ENCODE measurements at places on chromosomes 1 and 21.

DNA sequence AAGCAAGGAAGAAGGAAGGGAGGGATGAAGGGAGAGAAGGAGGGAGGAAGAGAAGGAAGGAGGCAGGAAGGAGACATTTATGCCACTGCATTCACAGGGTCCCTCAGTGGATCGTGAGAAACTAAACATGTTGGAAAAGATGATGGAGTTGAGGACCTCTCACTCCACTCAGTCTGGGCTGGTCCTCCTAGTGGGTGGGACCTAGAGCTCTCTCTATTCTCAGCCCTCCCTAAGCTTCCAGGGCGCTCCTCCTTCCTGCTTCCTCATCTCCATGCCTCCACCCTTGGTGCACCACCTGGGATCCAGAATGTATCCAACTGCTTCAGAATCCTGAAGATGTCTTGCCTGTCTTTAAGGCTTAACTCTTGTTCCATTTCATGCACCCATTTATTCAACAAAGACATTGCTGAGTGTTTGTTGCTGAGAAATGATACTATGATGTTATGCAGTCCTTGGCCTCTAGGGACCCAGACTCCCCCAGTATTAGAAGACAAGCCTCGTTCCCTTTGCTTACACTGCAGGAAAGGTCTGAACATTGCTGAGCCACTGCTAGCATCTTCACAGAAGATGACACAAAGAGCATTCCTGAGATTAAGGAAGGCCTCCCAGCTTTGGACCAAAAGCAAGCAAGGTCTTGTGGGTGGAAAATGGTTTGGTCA, 88.5 kb downstream of the BEND5 start:
- peak; percentile 49 for DNase-seq

DNA sequence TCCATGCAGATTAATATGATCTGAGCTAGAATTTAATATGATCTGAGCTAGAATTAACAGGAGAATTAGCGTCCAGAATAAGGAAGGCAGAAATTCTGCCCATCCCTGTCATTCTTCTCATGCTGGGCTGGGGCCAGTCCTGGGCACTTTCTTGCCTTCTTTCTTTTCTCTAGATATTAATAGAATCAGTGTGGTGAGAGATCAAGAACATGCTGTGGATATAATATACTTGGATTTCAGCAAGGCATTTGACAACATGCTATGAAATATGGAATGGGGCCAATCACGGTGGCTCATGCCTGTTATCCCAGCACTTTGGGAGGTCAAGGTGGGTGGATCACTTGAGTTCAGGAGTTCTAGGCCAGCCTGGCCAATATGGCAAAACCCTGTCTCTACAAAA, 18.1 kb downstream of the UBIAD1 start:
- no peak for DNase-seq

- no peak for DNase-seq
Measured at GRCh38 chr1:224087286-224087794, 26.6 kb upstream of the FBXO28 start.

- peak; percentile 72 for DNase-seq
Measured at GRCh38 chr1:21324368-21325141, 34.3 kb upstream of the ECE1 start.

- DNase-seq, result no peak
Measured at GRCh38 chr1:57034713-57035112, 68.9 kb upstream of the C8B start.

DNA sequence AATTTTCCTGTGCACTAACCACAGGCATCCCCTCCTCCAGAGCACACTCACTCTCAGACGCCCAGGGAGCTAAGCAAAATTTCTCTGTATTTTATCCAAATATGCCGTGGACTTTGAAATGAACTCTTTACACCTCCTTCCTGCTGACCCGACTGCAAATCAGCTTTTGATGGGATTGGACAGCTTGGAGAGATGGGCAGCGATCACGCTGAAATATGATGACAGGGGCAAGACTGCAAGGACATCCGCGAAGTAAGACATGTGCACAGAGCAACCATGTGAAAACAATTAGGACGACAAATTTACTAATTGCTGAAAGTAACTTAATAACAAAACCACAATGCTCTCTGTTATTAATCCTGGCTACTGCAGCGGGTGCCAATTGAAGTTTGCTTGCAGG, 64.6 kb upstream of the CLDN14 start:
- no peak for DNase-seq

- DNase-seq, result no peak
Measured at GRCh38 chr1:229203030-229203751, 67.7 kb upstream of the RAB4A start.

- DNase-seq, result no peak
Measured at GRCh38 chr21:43355925-43356289, 71.0 kb downstream of the SIK1 start.

DNA sequence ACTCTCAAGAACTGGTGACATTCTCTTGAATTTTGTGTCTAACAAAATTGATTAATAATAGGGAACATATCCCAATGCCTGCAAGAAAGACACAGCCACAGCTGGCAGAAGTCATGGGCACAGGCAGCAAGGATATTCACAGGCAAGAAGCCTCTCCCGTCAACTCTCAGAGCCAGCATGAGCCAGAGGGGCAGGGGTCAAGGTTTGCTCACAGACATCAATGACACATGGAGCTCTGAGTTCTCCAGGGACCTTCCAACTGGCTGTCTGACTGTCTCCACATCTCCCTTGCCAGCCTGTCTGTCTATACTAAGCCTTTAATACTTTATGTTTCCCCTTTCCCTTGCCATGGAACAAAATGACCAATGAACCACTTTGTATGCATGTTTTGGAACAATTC, 101.5 kb upstream of the RAB4A start:
- DNase-seq, result no peak

Measured in GM13977 (cell line).